GM12878 (cell line): ENCODE measurements at places on chromosomes 12 and 14.

- no peaks in the 10 kb centered on the region for H3K4me1 ChIP-seq
- DNase-seq: no peak
- H3K36me3 ChIP-seq: no peaks in the 10 kb centered on the region
- no peak overlapping the region for H3K27ac ChIP-seq
- no peak overlapping the region for H3K4me3 ChIP-seq
Observed at GRCh38 chr14:106613256-106613655, 1086.9 kb downstream of the TMEM121 start.

GRCh38 chr14:102408724-102409123, 46.0 kb downstream of the TECPR2 start:
- H3K4me1 ChIP-seq: no peaks in the 10 kb centered on the region
- H3K27ac ChIP-seq: no peak overlapping the region
- no peak overlapping the region for H3K4me3 ChIP-seq
- no peak for DNase-seq
- no peaks in the 10 kb centered on the region for H3K27me3 ChIP-seq

GRCh38 chr14:64848239-64848638, 31.5 kb downstream of the SPTB start:
- no peak for DNase-seq
- H3K27me3 ChIP-seq: no peaks in the 10 kb centered on the region; the same call in 1 of the 2 replicates
- H3K4me3 ChIP-seq: no peak overlapping the region
- H3K36me3 ChIP-seq: no peaks in the 10 kb centered on the region
- H3K27ac ChIP-seq: no peak overlapping the region
- peaks cover 19% of the 10 kb centered on the region for H3K4me1 ChIP-seq

- no peaks in the 10 kb centered on the region for H3K27me3 ChIP-seq
- H3K4me3 ChIP-seq: peak overlapping the region; percentile 45; the same call in 1 of the 2 replicates
- H3K4me1 ChIP-seq: peaks cover 7% of the 10 kb centered on the region; the same call in 1 of the 2 replicates
- peak overlapping the region; percentile 79 for H3K27ac ChIP-seq
- peak; percentile 53 for DNase-seq
- peaks cover 4% of the 10 kb centered on the region; the same call in 1 of the 2 replicates for H3K36me3 ChIP-seq
Observed at GRCh38 chr14:54532111-54533012, 22.7 kb downstream of the CGRRF1 start.

DNA sequence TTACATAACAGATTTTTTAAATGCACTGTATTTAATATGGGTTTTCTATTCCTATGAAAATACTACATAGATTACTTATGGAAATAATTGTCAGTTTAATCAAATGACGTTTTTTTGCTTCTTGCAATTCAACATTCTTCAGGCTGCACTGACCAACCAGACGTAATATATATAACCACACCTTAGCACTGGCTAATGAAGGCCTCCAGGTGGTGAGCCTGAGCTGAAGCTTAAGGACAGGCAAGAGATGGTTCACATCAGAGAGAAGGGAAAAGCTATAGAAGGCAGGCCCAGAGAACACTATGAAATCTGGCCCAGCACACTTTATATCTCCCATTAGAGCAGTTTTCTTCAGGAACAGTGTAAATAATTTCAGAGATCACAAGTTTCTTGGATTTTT, 2.8 kb upstream of the MDGA2 start:
- H3K36me3 ChIP-seq: no peaks in the 10 kb centered on the region
- H3K4me1 ChIP-seq: no peaks in the 10 kb centered on the region
- H3K27me3 ChIP-seq: no peaks in the 10 kb centered on the region; the same call in 1 of the 2 replicates
- H3K4me3 ChIP-seq: no peak overlapping the region
- no peak overlapping the region for H3K27ac ChIP-seq

- H3K4me3 ChIP-seq: no peak overlapping the region
- no peaks in the 10 kb centered on the region for H3K4me1 ChIP-seq
- no peaks in the 10 kb centered on the region for H3K36me3 ChIP-seq
Observed at GRCh38 chr12:64160021-64160710, 61.9 kb downstream of the KICS2 start.

- no peak overlapping the region for H3K4me3 ChIP-seq
- no peak for DNase-seq
- H3K4me1 ChIP-seq: no peaks in the 10 kb centered on the region
- H3K27me3 ChIP-seq: no peaks in the 10 kb centered on the region
- no peaks in the 10 kb centered on the region for H3K36me3 ChIP-seq
Observed at GRCh38 chr14:100894416-100894815, 9.1 kb downstream of the RTL1 start.

- no peak for DNase-seq
- H3K4me1 ChIP-seq: peaks cover 9% of the 10 kb centered on the region
- H3K36me3 ChIP-seq: no peaks in the 10 kb centered on the region
- H3K27me3 ChIP-seq: no peaks in the 10 kb centered on the region
Observed at GRCh38 chr12:123109319-123109772, 41.5 kb downstream of the PITPNM2 start.

GRCh38 chr12:42725809-42726208, 136.3 kb upstream of the PRICKLE1 start:
- DNase-seq: no peak
- no peak overlapping the region for H3K27ac ChIP-seq
- H3K4me3 ChIP-seq: no peak overlapping the region
- no peaks in the 10 kb centered on the region for H3K27me3 ChIP-seq
- H3K4me1 ChIP-seq: no peaks in the 10 kb centered on the region

DNA sequence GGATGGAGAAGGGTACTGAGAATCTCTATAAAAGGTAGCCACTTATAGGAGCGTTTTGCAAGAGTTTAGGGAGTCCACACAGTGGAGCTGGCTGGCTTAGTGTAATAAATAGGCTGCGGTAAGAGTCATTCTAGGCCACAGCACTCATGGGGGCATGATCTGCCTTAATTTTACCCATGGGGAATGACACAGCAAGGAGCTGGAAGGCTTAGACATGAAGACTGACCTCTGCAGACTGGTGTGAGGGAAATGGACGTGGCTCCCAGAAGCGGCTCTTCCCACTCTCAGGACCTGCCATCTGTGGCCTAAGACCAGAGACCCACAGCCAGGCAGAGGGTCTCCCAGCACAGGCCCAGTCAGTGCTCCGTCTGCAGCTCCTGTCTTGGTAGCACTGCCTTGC, 173.3 kb downstream of the PPM1H start:
- DNase-seq: no peak
- H3K27me3 ChIP-seq: no peaks in the 10 kb centered on the region
- H3K4me1 ChIP-seq: peaks cover 4% of the 10 kb centered on the region
- no peaks in the 10 kb centered on the region for H3K36me3 ChIP-seq
- H3K4me3 ChIP-seq: no peak overlapping the region
- no peak overlapping the region for H3K27ac ChIP-seq

GRCh38 chr12:111596985-111597830, 1.9 kb downstream of the ATXN2 start:
- peak overlapping the region; percentile 99 for H3K4me3 ChIP-seq
- no peaks in the 10 kb centered on the region for H3K36me3 ChIP-seq
- H3K27ac ChIP-seq: peak overlapping the region; percentile 96
- no peaks in the 10 kb centered on the region for H3K4me1 ChIP-seq
- DNase-seq: no peak
- no peaks in the 10 kb centered on the region for H3K27me3 ChIP-seq

GRCh38 chr14:38496092-38496491, 240.2 kb upstream of the CLEC14A start:
- no peaks in the 10 kb centered on the region for H3K27me3 ChIP-seq
- H3K4me3 ChIP-seq: no peak overlapping the region

DNA sequence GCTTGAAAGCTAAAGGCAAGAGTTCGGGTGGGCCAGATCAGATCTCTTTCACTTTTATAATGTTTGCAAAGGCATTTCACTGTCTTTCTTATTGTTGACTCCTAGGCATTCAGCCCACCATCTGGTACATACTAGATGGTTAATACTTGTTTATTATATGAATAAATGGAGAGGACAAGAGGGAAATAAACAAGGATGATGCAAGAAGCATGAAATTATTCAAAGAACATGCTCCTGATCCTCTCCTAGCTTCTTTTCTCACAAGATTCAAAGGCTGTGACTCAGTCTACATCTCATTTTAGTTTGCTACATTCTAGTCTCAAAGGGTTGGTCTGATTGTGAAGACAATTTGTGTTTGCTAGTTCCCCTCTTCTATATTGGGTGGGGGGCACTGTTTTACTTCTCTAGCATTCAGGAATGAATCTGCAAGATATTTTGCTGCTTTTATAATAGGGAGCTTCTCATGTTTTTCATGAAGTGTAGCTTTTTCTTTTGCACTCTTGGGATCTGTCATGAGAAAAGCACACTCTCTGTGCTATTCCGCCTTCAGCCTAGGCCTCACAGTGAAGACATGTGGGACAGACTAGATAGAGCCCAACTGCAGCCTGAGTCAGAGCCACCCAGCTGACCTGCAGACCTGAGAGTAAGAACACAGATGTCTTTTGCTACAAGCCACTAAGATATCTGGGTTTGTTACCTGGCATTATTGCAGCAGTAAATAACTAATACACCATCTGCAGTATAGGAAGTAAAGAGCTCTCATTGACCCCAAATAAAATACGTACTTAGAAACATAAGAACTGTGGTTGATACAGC, 65.7 kb downstream of the PTHLH start:
- H3K27ac ChIP-seq: no peak overlapping the region
- H3K36me3 ChIP-seq: no peaks in the 10 kb centered on the region
- no peaks in the 10 kb centered on the region for H3K4me1 ChIP-seq

DNA sequence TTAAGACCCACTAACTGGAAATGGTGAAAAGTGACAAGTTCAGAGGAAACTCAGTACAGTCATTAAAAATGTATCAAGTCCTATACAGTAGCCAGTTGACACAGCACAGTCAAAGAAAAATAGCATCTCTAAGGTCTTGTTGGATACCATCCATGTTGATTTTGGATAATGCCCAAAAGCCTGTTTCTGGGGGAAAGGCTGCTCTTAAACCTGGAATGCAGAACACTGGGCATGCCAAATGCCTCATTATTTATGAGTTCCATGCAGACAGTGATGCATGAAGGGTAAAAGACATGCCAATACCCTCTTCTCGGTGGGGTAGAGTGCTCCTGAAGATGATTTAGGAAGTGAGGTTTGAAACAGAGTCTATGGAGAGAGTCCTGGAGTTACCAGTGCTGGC, 29.6 kb downstream of the KCNK13 start:
- no peaks in the 10 kb centered on the region for H3K27me3 ChIP-seq
- H3K4me1 ChIP-seq: no peaks in the 10 kb centered on the region
- H3K36me3 ChIP-seq: no peaks in the 10 kb centered on the region
- no peak overlapping the region for H3K27ac ChIP-seq
- DNase-seq: no peak
- no peak overlapping the region for H3K4me3 ChIP-seq

DNA sequence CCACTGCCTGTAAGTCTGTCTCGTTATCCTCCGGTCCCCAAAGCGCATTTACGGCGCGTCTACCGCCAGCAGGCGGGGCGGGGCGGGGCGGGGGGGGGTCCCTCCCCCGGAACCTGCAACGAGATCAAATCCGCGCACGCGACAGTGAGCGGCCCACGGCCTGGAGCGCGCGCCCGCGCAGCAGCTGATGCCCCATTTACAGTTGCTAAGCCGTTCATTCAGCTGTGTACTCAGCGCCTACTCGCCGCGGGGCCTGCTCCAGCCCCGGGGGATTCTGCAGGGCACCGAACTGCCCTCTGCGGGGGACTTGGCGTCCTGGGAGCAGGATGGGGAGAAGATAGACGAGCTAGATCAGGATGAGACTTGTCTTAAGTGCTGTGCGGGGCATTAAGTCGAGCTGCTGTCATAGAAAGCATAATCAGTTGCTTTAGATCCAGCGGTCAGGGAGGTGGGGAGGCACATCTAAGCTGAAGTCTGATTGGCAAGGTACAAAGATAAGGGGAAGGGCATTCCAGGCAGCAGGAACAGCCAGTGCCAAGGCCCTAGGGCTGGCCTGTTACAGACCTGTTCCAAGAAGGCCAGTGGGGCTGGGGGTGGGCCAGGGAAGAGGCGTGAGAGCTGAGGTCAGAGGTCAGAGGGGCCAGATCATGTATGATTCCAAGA, 1.4 kb upstream of the CCDC85C start:
- no peak for DNase-seq
- H3K27ac ChIP-seq: no peak overlapping the region
- H3K36me3 ChIP-seq: no peaks in the 10 kb centered on the region

- peak; percentile 84 for DNase-seq
- no peak overlapping the region for H3K4me3 ChIP-seq
- H3K27me3 ChIP-seq: no peaks in the 10 kb centered on the region
Observed at GRCh38 chr14:28831126-28831525, 64.5 kb downstream of the FOXG1 start.

- peaks cover 7% of the 10 kb centered on the region; the same call in 1 of the 2 replicates for H3K4me1 ChIP-seq
- no peak for DNase-seq
- no peaks in the 10 kb centered on the region for H3K27me3 ChIP-seq
- no peaks in the 10 kb centered on the region for H3K36me3 ChIP-seq
Observed at GRCh38 chr12:57940052-57940914, 1.1 kb upstream of the ATP23 start.

GRCh38 chr12:112359290-112359689, 22.9 kb downstream of the HECTD4 start:
- no peaks in the 10 kb centered on the region for H3K36me3 ChIP-seq
- peaks cover 3% of the 10 kb centered on the region for H3K4me1 ChIP-seq
- DNase-seq: no peak
- H3K27ac ChIP-seq: no peak overlapping the region

- DNase-seq: no peak
- H3K36me3 ChIP-seq: peaks cover 44% of the 10 kb centered on the region
- H3K27ac ChIP-seq: no peak overlapping the region
- peaks cover 33% of the 10 kb centered on the region for H3K4me1 ChIP-seq
- H3K27me3 ChIP-seq: no peaks in the 10 kb centered on the region
Observed at GRCh38 chr12:124395284-124395752, 100.4 kb downstream of the RFLNA start.

DNA sequence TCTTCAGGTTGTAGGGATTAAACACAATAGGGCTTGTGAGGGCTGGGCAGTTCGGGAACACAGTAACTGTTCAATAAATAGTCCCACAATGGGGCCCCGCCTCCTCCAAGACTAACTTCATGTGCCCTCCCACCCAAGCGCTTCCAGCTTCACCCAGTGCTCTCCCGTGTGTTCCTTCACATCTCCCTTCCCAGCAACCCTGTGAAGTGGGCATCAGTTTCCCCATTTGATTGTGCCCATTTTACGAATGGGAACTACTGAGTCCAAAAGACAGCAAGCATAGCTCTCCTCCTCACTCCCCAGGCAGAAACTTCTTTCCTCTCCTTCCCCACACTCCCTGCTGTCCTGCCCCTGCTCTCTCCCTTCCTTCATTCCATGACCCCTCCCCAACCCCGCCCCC, 6.2 kb upstream of the TRPV4 start:
- H3K4me3 ChIP-seq: no peak overlapping the region
- H3K27ac ChIP-seq: no peak overlapping the region
- no peaks in the 10 kb centered on the region for H3K36me3 ChIP-seq
- peaks cover 1% of the 10 kb centered on the region; the same call in 1 of the 2 replicates for H3K27me3 ChIP-seq
